ENCODE measurements at places on chromosomes 3 and 15. TPM values are rescaled to one million over a fixed set of nuclear protein-coding genes. Genes with fewer than 3 reads are reported as not detected.

DNA sequence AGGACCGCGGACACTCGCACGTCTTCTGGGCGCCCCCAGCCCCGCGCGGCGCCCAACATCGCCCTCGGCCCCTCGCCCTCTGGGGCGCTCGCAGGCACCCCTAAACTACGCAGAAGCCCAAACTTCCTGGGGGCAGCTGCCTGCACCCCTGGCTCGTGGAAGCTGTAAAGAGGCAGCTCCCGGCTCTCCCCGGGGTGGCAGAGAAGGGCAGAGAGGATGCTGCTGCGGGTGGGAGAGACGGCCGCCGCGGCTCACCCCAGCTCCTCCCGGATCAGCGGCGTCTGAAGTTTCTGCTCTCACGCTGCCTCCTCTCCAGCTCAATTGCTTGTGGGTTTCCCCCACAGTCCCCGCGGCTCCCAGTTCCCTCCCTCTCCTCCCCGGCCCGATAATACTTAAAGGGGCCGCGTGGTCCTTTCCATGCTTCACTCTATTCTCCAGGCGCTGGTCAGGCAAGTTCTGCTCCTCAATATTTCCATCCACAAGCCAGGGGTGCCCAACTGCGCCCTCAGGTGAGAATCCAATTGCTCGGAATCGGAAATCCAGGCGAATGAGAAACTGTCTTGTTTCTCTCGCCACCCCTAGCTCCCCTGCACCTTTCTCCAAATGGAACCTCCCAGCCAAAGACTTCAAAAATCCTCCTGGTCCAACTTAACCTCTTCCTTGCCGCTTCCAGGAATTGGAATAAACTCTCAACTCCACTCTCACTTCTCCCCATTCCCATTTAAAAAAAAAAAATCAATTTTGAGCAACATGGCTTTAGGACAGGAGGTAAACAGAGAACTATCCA, 748.5 kb downstream of the ROBO1 start:
- no peaks in the 10 kb centered on the region for H3K4me1 ChIP-seq
- no peak overlapping the region for H3K4me3 ChIP-seq
- no peak overlapping the region for H3K27ac ChIP-seq
- H3K27me3 ChIP-seq = peaks cover 7% of the 10 kb centered on the region
- DNase-seq = no peak

DNA sequence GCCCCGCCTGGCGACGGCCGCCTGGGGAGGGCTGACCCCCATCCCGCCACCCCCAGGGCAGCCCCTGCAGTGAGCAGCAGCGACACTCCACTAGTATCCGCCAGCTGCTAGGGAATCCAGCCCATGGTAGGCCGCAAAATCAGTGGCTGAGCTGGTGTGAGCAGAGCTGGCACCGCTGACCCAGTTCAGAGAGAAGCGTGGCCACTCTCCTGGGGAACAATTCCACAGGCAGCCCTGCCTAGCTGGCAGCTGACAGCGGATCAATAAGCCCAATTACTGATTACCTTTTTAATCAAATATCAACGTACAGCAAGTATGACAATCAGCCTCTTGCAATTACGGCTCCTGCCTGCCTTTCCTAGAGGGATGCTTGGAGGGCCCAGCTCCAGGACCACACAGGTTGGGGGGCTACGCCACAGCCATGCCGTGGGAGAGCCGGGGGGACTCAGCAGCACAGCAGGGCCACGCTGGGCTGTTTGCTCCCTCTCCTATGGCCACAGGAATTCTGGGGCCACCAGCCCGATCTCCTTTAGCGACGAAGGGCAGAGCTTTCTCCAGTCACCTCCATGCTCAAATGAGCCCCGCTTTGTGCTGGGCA, 13.9 kb downstream of the DNAJB8 start:
- H3K27ac ChIP-seq = no peak overlapping the region
- peaks cover 4% of the 10 kb centered on the region for H3K36me3 ChIP-seq
- peaks cover 27% of the 10 kb centered on the region for H3K4me1 ChIP-seq
- H3K27me3 ChIP-seq = peaks cover 17% of the 10 kb centered on the region

DNA sequence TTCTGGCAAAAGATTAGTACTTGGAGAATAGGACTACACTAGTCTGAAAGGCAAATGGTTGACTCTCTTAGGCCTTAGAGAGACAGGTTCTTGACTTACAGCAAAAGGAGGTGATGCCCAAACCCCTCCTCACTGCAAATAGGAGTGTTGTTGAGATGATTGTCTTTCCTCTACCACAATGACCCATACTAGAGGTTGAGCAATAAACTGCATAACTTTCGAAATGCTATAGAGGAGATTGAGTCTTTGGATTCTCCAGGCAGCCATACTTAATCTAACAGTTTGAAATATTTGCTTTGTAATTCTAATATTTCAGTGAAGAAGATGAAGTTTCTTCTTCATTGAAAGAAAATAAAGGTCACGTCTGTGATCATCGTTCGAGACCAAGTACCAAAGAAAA, 498.5 kb upstream of the GBE1 start:
- no peak for DNase-seq
- no peak overlapping the region for H3K4me3 ChIP-seq
- H3K27me3 ChIP-seq = no peaks in the 10 kb centered on the region

Gene IL1RAP
- total RNA-seq = 14.8 TPM

Gene SLC51B
- not detected for total RNA-seq

DNA sequence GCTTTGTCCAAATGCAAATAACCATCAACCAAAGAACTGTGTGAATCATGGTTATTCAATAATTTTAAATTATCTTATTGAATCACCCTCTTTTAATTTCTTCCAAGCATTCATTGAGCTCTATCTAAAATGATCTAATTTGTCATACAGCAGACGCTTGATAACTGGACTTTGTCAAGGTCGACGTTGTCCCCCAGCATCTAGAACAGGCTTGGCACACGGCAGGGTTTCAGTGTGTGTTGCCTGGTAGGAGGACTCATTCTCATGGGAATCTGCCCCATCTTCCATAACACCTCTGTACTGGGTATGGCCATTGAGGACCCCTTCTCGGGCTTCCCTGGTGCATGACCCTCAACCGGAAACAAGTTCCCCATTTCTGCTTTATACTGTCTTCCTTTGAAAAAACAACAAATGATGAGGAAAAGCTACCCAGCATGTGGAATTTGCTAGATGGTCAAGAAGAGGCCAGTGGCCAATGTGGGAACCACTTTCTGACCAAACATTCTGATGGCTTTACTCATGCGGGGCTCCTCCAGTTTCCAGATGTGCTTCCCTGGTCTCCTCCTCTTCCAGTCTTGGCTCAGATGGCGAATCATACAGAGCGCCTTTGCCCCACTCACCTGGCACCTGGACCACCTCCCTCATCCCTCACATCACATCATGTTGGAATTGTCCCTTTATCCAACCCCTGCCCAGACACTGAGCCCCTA, 41.7 kb upstream of the SEC22A start:
- no peak for DNase-seq
- H3K27ac ChIP-seq = no peak overlapping the region
- no peaks in the 10 kb centered on the region for H3K27me3 ChIP-seq

GRCh38 chr15:58966698-58967097, 20.8 kb upstream of the RNF111 start:
- no peaks in the 10 kb centered on the region for H3K27me3 ChIP-seq
- no peak overlapping the region for H3K27ac ChIP-seq
- DNase-seq = no peak
- H3K4me1 ChIP-seq = peaks cover 4% of the 10 kb centered on the region

Gene TUSC7
- total RNA-seq = not detected

DNA sequence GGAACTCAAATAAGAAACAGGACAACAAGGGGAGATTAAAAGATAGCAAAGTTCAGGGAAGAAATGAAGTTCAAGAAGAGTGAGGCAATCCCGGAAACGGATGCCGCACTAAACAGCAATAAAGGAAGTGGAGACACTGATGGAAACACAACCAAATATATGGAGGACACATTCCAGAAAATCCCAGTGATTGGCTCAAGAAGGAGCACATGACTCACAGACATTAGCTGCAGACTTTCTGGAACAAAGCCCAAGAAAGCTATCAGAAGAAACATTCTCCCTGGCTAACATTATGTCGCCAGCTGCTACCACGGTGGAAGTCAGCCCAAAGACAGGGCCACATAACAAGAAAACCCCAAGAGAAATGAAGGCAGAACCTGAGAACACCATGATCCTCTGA, 18.1 kb upstream of the VGLL4 start:
- no peak overlapping the region for H3K4me3 ChIP-seq
- H3K4me1 ChIP-seq = no peaks in the 10 kb centered on the region
- no peak overlapping the region for H3K27ac ChIP-seq
- H3K27me3 ChIP-seq = no peaks in the 10 kb centered on the region

DNA sequence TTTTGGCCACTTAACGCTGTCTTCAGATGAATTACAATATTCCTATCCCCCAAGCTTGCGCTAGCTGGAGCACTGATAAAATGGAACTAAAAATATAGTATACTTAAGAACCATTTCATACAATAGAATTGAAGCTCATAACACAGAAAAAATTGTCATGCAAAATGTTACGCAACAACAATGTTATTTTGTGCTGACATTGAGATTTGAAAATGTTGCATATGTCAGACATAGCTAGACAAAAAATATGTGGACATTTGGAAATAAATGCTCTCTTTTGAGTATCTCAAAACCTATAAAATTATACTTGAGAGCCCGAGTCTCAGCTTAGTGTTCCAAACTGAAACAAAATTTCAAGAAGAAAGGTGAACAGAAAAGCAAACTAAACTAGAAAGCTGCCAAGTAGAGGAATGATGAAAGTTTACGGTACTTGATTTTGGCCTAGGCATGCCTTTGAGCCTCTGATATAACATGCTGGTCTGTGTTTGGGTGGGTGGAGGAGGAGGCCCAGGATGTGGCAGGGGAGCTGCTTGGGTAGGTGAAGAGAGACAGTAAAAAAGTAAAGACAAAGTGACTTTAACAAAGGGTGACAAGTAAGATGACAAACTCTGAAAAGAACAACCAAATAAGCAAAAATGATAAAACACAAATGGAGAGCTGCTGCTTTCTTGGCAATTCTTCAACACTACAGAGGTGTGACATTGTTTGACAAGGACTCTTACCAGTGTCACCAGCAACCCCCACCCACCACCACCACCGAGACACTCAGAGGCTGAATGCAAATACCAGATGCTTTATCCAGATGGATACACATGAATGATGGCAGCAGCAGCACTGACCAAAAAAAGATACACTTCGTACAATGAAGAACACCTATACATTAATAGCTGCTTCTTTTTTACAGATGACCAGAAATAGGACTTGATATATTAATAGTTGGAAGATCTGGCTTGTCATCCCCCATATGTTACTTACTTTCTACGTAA, 129.3 kb upstream of the FEZF2 start:
- H3K36me3 ChIP-seq = no peaks in the 10 kb centered on the region
- H3K27ac ChIP-seq = no peak overlapping the region
- no peak overlapping the region for H3K4me3 ChIP-seq
- peaks cover 2% of the 10 kb centered on the region for H3K27me3 ChIP-seq
- no peaks in the 10 kb centered on the region for H3K4me1 ChIP-seq
- no peak for DNase-seq

Gene EIF4E3
- 36.7 TPM for total RNA-seq

GRCh38 chr15:72902245-72902918, 118.8 kb upstream of the ADPGK start:
- no peaks in the 10 kb centered on the region for H3K4me1 ChIP-seq
- no peak overlapping the region for H3K4me3 ChIP-seq
- H3K27me3 ChIP-seq = peaks cover 44% of the 10 kb centered on the region
- no peak overlapping the region for H3K27ac ChIP-seq
- no peak for DNase-seq

- no peak overlapping the region for H3K4me3 ChIP-seq
- peak; percentile 26 for DNase-seq
- H3K36me3 ChIP-seq = no peaks in the 10 kb centered on the region
- H3K27me3 ChIP-seq = peaks cover 16% of the 10 kb centered on the region
- H3K27ac ChIP-seq = no peak overlapping the region
Observed at GRCh38 chr3:151328298-151328995, 902 bp downstream of the P2RY13 start.

Gene IGSF11
- 0.15 TPM for total RNA-seq

- H3K4me3 ChIP-seq = no peak overlapping the region
- H3K36me3 ChIP-seq = no peaks in the 10 kb centered on the region
- H3K27ac ChIP-seq = no peak overlapping the region
- DNase-seq = no peak
- H3K27me3 ChIP-seq = peaks cover 3% of the 10 kb centered on the region
Observed at GRCh38 chr3:178558637-178559036, 22.4 kb downstream of the KCNMB2 start.

- H3K27ac ChIP-seq = no peak overlapping the region
- DNase-seq = no peak
- no peaks in the 10 kb centered on the region for H3K36me3 ChIP-seq
- no peak overlapping the region for H3K4me3 ChIP-seq
- peaks cover 13% of the 10 kb centered on the region for H3K27me3 ChIP-seq
Observed at GRCh38 chr15:39296955-39297354, 283.9 kb upstream of the THBS1 start.

Gene GP5
- 0.24 TPM for total RNA-seq

Gene SLC2A2
- not detected for total RNA-seq

Gene PAQR5
- 0.10 TPM for total RNA-seq

GRCh38 chr15:39539973-39540558, 40.8 kb upstream of the THBS1 start:
- H3K4me3 ChIP-seq = no peak overlapping the region
- no peak for DNase-seq
- no peak overlapping the region for H3K27ac ChIP-seq

GRCh38 chr3:65503776-65504175, 534.9 kb downstream of the MAGI1 start:
- no peaks in the 10 kb centered on the region for H3K4me1 ChIP-seq
- DNase-seq = no peak
- H3K27me3 ChIP-seq = no peaks in the 10 kb centered on the region
- no peak overlapping the region for H3K27ac ChIP-seq

Gene OR5H6
- total RNA-seq = not detected

- H3K4me3 ChIP-seq = no peak overlapping the region
- DNase-seq = no peak
- no peaks in the 10 kb centered on the region for H3K27me3 ChIP-seq
- H3K4me1 ChIP-seq = no peaks in the 10 kb centered on the region
- no peak overlapping the region for H3K27ac ChIP-seq
Observed at GRCh38 chr15:87712211-87712610, 544.3 kb downstream of the NTRK3 start.

- H3K27ac ChIP-seq = peak overlapping the region; percentile 59
- no peak overlapping the region for H3K4me3 ChIP-seq
- H3K36me3 ChIP-seq = peaks cover 13% of the 10 kb centered on the region
- peak; percentile 78 for DNase-seq
- H3K27me3 ChIP-seq = no peaks in the 10 kb centered on the region
Observed at GRCh38 chr3:33385423-33385822, 54.8 kb downstream of the UBP1 start.

Gene SLC28A2
- not detected for total RNA-seq

GRCh38 chr15:84715441-84716035, 401 bp downstream of the SEC11A start:
- peaks cover 41% of the 10 kb centered on the region for H3K4me1 ChIP-seq
- H3K27ac ChIP-seq = peak overlapping the region; percentile 93
- H3K36me3 ChIP-seq = peaks cover 14% of the 10 kb centered on the region
- peak; percentile 77 for DNase-seq

- H3K4me3 ChIP-seq = no peak overlapping the region
- no peaks in the 10 kb centered on the region for H3K27me3 ChIP-seq
- no peaks in the 10 kb centered on the region for H3K36me3 ChIP-seq
- DNase-seq = no peak
- H3K4me1 ChIP-seq = no peaks in the 10 kb centered on the region
- H3K27ac ChIP-seq = no peak overlapping the region
Observed at GRCh38 chr3:38564631-38565338, 68.6 kb downstream of the EXOG start.

All from activated CD4-positive, alpha-beta memory T cell treated with anti-CD3 and anti-CD28 coated beads for 36 hours (primary cell).